ENCODE measurements at places on chromosomes 4 and X.

- DNase-seq: no peak
Measured at GRCh38 chr4:142406499-142406835, 439.6 kb downstream of the INPP4B start.

DNA sequence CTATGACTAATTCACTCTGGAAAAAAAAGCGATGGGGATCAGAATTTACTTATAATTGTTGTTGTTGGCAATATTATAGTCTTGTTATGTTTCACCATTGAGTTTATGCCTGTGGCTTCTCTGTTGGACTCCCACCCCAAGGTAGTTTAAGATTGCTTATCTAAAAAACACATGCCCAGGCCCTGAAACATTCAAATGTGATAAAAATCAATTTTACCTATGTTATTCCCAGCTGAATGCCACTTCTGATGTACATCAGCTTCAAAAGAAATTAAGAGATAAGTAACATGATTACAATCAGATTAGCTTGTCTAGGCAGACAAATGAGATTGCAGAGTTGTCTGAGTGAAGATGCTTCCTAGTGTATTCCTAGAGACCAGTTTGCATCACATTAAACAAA lies 484.7 kb downstream of the PCDH7 start:
- no peak for DNase-seq

- no peak for DNase-seq
Measured at GRCh38 chrX:43589735-43590134, 66.4 kb upstream of the MAOA start.

DNA sequence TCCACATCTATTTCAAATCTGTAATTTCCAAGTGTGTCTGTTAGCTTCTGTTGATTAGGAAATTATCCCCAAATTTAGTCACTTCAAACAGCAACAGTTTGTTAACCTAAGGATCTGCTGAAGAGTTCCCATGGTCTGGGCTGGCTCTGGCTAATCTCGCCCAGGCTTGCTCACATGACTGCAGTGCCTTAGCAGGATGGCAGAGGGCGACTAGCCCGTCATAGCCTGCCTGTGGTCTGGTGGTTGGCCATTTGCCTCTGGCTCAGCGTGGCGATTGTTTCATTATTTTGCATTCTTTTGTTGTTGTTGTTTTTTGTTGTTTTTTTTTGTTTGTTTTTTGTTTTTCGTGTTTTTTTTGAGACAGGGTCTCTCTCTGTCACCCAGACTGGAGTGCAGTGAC lies 264.0 kb downstream of the TRIML1 start:
- no peak for DNase-seq

DNA sequence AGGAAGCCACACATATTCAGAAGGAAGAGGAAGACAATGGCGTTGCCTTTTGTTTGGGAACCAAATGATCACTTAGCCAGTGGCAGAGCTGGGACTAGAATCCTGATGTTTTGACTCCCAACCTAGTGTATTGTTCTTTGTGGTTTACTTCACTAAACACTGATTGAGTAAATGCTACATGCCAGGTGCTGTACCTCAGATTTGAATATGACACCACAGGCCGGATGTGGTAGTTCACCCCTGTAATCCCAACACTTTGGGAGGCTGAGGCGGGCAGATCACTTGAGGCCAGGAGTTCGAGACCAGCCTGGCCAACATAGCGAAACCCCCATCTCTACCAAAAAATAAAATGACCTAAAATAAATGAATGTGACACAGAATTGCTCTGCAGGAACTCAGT lies 8.4 kb downstream of the NDUFA1 start:
- DNase-seq: no peak

DNA sequence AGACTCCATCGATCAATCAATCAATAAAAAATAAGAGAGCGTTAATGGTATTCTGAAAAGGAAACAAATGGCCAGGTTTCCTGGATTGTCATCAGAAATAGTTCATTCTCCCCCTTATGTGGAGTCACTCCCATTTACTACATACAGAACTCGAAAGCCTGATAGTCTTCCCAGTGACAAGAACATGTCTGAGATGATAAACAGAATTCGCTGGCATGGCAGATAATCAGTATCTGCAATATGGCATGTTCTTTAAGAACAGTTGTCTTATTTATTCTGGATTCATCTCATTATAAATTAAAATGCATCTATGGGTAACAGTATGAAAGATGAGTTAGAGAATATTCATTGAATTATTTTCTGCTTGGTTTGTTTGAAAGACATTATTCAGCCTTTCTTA lies 61.4 kb downstream of the LRP2BP start:
- DNase-seq: no peak

DNA sequence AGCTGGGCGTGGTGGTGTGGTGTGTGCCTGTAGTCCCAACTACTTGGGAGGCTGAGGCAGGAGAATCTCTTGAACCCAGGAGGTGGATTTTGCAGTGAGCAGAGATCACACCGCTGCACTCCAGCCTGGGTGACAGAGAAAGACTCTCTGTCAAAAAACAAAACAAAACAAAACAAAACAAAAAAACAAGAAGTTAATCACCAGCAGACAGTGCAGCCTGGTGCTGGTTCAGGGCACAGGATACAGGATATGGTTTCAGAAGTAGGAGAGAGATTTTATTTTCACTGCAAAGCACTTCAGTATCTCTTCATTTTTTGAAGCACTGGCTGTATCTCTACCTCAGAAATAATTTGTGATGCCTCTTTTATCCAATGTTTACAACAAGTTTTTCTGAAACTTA lies 1222.9 kb upstream of the PRKX start:
- no peak for DNase-seq

DNA sequence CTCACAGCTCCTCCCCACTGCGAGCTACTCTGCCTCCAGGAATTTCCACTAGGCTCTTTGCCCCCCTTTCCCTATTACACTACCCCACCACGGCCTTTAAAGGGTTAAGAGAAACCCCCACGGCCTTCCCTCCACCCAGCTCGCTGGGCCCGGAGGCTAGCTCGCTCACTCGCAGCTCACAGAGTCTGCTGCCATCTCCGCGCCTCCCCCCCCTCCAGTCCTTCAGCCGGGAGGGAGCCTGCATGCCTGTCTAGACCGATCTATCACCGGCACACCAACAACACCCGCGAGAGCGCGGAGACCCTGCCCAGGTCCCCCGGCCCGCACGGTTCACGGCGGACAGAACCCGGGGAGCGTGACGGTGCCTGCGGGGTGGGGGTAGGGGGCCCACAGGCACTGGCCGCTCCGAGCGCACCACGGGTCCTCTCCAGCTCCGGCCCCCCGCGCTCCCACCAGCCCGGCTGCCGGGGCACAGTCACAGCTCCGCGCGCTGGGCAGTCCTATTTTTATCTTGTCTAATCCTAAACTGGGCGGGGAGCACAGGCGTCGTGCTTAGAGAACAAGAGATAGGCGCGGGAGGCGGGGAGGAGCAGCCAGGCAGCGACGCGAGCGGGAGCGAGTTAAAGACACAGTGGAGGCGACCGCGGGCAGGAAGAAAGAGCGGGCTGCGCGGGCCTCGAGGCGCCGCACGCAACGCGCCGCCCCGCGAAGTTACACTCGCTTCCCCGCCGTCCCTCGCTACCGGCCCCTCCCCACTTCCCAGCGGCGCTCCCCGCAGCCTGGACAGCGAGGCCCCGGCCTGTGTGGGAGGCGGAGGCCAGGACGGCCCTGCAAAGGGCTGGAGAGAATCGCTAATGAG lies 3.5 kb downstream of the BCOR start:
- DNase-seq: peak; percentile 20

DNA sequence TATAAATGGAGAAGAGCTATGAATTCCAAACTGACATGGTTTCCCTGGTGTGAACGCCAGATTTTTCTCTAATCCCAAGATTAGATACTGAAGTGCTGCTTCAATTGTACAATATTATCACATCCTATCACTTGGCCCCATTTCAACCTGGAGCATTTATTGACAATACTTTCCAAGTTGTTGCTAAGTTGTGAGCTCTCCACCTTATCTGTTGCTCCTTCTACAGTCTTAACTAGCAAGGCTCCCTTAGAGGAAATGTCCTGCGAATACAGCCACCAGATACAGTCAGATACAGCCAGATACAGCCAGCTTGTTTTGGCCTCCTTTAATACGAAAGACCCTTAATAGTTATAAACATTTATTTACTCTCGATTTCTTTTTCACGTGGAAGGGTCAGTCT lies 466.3 kb upstream of the FAM241A start:
- DNase-seq: no peak

DNA sequence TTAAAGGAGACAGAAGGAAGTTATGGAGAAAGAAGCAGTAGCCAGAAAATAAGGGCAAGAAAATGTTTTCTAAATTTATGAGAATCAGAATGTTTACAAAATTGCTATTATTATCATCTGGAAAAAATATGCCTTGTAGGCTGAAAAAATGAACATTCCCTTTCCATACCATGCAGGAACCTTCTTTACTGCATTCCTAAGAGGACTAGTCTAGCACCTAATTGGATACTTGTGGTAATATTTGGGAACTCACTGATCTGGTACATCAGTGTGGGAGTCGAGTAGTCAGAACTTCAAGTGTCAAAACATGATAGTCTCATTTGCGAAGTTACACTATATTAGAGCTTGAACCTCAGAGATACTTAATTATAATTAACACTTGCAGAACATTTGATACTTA lies 51.9 kb downstream of the TET2 start:
- no peak for DNase-seq

- DNase-seq: no peak
Measured at GRCh38 chr4:17665346-17665745, 50.9 kb downstream of the MED28 start.

- no peak for DNase-seq
Measured at GRCh38 chr4:5118994-5119835, 67.9 kb downstream of the STK32B start.

GRCh38 chrX:26203561-26203960 lies 11.3 kb downstream of the MAGEB6 start:
- DNase-seq: no peak

Data from amygdala (tissue), 56 donors.